ENCODE measurements at places on chromosomes 2 and 18.

GRCh38 chr2:225889452-225889851, 489.9 kb downstream of the NYAP2 start:
- DNase-seq, result peak; percentile 4

- no peak for DNase-seq
These were observed 39.5 kb downstream of the ACSL3 start for GRCh38 chr2:222900354-222900753.

- no peak for DNase-seq
These were observed 62.6 kb downstream of the TMEM131 start for GRCh38 chr2:97932975-97933662.

- DNase-seq, result no peak
These were observed 244.8 kb downstream of the BABAM2 start for GRCh38 chr2:28135324-28135723.

All from DMS79 treated with DMSO at 0.1 percent for 48 hours (cell line).